ENCODE measurements at places on chromosomes 16 and 17. TPM values are rescaled to one million over a fixed set of nuclear protein-coding genes. Genes with fewer than 3 reads are reported as not detected.

The PRSS33 gene
- not detected for polyA plus RNA-seq

- DNase-seq, result peak; percentile 35
Measured at GRCh38 chr17:32486701-32487472, at the start of gene CDK5R1. Gene CDK5R1 (plus strand): TSS chr17:32486993. CDS start chr17:32487621, 628 bp downstream.

DNA sequence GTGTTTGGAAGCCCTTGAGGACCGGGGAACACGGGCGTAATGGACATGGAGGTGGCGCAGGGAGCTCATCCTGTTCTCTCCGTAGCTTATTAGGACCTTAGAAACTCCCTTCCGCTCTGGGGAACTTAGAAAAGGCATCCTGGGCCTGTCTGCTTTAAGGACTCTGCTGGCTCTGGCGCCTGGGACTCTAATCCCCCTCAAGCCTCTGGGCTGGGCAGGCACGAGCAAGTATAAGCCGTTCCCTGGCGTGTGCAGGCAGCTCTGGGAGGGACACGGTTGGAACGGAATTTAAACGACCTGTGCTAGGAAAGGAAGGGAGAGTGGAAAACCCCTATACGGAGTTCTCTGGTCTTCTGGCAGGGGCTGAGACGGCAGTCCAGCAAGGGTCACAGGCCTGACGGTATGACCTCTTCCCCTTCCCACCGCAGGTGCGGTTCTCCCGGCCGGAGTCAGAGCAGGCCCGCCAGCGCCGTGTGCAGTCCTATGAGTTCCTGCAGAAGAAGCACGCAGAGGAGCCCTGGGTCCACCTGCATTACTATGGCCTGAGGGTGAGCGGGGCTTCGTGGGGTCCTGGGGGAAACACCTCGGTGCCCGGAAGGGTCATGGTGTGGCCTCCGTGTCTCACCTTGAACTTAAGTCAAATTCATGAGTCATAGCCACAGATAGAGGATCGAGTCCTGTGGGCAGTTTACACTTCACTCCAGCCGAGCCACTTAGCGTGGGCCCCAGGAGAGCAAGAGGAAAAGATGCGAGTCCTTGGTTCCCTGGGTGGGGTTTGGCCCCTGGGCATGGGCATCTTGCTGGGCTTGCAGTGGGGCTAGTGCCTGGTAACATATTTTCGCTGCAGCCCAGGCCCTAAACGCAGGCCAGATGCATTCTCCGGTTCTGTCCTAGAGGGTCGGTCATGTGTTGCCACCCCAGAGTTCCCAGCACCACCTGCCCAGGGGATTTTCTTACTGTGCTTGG is 17.7 kb downstream of the POLR3E start:
- DNase-seq, result no peak

DNA sequence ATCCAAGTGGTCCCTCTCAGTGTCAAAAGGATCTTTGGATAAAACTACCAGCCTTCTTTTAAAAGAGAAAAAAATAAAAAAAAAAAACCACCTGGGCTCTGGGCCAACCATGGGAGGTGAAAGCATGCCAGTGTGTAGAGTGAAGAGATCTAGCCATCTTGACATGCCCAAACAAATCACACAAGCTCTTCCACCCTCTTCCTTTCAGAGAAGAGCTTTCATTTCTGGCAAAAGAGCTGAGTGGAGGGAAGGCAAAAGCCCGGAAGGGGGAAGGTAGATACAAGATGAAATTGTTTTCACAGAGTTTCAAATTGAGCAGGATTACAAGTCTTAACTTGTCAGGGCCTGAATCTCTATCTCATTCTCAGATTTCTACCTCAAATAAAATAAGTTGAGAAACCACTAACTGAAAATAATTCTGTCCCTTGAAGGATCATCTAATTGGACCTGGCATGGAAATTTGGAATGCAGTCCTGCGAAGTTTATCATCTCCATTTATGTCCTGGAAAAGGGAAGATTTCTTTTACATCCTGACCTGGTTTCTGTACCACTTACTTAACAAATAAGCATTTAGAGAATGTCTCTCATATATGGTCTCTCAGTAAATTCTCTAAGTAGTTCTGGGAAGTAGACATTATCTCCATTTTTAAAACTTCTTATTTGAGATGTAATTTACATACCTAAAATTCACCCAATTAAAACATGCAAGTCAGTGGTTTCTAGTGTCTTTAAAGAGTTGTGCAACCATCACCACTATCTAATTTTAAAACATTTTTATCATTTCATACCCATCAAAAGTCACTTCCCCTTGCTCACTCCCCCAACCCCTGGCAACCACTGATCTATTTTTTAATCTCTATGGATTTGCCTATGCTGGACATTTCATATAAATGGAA is 93.7 kb downstream of the TANGO6 start:
- DNase-seq, result peak; percentile 19

- no peak for DNase-seq
Measured at GRCh38 chr17:82370471-82371332, 863 bp upstream of the UTS2R start.

DNA sequence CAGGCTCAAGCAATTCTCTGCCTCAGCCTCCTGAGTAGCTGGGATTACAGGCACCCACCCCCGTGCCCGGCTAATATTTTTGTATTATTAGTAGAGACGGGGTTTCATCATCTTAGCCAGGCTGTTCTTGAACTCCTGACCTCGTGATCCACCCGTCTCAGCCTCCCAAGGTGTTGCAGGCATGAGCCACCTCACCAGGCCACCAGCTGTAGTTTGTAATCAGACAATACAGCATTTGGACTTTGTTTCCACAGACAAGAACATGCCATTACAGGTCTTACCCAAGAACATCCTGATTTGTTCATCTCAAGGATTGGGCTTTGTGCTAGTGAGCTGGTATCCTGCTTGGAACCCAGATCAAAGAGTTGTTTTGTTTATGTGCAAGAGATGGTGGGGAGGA is 30.1 kb downstream of the C17orf100 start:
- DNase-seq, result no peak

The CDR2L gene
- 23.2 TPM for polyA plus RNA-seq

Data from IMR-90 (cell line).